ENCODE measurements at places on chromosomes 7 and 10.
A peak's percentile ranks its signal among the peaks of the same experiment; 100 is the strongest.

- no peak for DNase-seq
These were observed 58.6 kb upstream of the KCNIP2 start for GRCh38 chr10:101902032-101902819.

GRCh38 chr7:77812290-77812685, 13.7 kb downstream of the PHTF2 start:
- peak; percentile 28 for DNase-seq

- DNase-seq: no peak
These were observed 112.1 kb downstream of the GALNT11 start for GRCh38 chr7:152137476-152138025.

GRCh38 chr7:139807009-139807408, 22.1 kb upstream of the TBXAS1 start:
- DNase-seq: no peak

- peak; percentile 95 for DNase-seq
These were observed 91.8 kb downstream of the CREM start for GRCh38 chr10:35218339-35218955.

DNA sequence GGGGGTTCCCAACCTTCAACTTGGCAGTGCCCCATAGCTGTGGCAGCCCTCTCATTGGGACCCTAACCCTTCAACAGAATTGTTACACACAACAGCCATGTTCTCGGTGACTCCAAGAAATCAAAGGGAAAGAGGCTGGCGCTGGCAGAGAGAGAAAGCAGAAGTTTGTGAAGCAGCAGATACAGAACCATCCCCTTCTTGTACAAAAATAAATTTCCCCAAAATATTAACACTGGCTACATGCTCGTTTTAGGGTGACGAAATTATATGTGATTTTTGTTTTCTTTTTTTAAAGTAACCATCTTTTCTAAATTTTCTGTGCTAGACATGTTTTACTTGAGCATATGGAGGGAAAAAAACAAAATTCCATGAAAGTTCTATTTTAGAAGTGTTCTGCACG, 45.2 kb upstream of the SAMD8 start:
- DNase-seq: peak; percentile 51

- DNase-seq: peak; percentile 77
These were observed 78.7 kb upstream of the C1GALT1 start for GRCh38 chr7:7103343-7104313.

GRCh38 chr7:122762071-122762470, 59.3 kb upstream of the RNF148 start:
- no peak for DNase-seq

- peak; percentile 33 for DNase-seq
These were observed 117.4 kb downstream of the ZNF365 start for GRCh38 chr10:62491597-62491996.

DNA sequence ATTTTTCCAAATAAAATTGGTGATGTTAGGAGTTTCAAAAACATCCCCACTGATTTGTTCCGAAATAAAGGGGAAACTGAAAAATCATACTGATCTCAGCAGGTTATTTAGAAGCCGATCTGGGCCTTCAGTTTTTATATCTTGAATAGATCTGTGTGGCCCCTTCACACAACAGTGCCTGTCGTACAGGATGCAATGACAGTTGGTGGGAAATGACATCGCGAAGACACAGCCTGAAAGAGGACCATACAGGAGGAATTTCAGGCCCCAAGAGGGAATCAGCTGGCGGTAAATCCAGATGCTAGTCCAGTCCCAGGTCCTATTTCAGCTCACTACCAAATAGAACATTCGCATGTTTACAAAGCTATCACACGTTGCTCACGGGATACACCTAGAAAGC, 3.0 kb downstream of the H2BK1 start:
- no peak for DNase-seq

DNA sequence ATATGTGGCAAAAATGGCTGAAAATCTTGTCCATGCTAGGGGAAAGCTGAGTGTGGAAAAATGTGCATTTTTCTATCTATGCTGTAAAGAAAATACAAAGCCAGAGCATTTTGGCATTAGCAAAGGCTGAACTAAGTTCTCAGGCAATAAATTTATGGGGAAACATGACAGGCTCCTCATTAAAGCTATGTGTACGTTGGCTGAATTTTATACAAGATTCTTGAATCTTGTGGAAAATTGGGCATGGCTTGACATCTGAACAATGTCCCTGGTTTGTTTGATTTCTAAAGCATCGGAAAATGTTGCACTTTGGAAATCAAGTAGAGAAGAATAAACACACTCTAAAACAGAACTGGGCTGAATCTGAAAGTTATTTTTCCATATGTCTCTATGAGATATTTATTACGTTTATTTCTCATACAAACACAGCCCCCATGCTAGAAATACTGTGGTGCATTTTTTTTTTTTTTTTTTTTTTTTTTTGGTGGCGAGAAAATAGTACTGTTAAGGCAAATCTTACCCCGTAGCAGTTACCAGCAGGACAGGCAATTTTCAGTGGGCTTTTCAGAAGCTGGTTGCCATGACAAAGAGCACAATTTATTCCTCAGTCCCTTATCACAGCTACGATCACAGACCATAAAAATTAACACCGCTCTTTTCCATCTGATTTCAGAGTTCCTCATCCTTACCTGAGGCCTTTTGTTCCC, 16.9 kb downstream of the CPA1 start:
- no peak for DNase-seq

- DNase-seq: no peak
These were observed 45.8 kb upstream of the WIPI2 start for GRCh38 chr7:5143935-5144903.

DNA sequence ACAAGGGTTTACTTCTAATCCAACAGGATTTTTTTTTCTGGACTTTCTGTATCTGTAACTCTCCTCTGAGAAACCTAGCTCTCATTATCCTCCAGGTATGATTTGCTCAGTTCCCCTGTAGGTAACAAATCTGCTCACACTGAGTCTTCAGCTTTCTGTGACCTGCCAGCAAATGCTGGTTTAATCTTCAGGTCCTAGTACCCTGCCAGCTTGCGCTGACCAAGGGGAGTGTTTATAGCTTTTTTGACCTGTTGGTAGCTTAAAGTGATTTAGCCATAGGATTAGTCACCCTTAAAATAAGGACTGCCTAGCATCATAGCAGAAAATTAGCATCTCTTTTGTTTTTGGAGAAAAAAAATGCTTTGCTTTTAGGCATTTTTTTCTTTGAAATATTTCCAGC, 22.4 kb downstream of the SND1 start:
- DNase-seq: no peak

- DNase-seq: peak; percentile 39
These were observed 24.9 kb downstream of the CYP17A1 start for GRCh38 chr10:102812231-102812876.

GRCh38 chr7:112362731-112363131, 87.5 kb upstream of the IFRD1 start:
- DNase-seq: no peak

GRCh38 chr10:7802606-7803005, 14.6 kb downstream of the ATP5F1C start:
- no peak for DNase-seq

- no peak for DNase-seq
These were observed 85.2 kb downstream of the WNT2 start for GRCh38 chr7:117237646-117238045.

DNA sequence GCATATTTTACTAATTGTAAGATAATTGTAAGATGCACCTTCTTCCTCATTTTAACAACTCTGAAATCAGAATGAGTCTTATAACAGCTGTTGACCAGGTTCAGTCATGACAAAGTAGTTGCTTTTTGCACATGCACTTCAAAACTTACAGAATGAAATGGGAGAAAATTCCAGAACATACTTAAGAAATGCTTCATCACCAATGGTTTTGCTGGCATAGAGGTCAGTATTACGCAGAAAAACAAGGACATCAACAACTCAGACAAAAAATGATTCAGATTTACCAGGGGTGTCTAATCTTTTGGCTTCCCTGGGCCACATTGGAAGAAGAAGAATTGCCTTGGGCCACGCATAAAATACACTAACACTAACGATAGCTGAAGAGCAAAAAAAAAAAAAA, 13.3 kb downstream of the COL28A1 start:
- no peak for DNase-seq

- DNase-seq: no peak
These were observed 365.4 kb downstream of the THSD7A start for GRCh38 chr7:11466517-11467105.

DNA sequence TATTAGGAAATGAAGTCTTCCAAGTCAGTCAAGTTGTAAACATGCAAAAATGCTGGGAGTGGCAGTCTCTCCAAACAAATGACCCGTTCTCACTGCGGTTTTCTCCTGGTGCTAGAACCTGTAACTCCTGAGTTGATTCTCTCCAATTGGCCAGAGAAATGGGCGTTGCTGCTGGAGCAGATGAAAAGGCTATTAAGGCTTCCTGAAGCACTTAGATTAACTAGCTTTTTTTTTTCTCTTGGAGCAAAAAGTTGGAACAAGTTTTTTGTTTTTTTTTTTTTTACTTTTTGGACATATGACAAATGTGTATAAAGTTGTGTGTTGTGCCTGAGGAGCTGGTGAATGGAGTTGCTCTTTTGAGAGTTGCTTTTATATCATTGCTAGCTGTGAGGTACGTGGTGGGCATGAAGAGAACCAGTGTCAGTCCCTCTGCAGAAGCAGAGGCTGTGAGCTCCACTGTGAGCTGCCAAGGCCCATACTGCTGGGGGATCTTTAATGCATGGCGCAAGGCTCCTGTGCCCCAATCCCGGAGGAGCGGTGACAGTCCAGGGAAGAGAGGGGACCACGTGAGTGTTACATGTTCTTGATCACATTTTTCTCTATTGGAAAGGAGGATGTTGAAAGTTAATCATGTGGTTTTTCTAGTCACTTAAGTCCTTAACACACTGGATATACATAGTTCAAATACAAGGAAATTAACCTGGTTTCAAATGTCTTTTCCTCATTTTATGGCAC, 393.6 kb upstream of the GALNT17 start:
- DNase-seq: no peak

DNA sequence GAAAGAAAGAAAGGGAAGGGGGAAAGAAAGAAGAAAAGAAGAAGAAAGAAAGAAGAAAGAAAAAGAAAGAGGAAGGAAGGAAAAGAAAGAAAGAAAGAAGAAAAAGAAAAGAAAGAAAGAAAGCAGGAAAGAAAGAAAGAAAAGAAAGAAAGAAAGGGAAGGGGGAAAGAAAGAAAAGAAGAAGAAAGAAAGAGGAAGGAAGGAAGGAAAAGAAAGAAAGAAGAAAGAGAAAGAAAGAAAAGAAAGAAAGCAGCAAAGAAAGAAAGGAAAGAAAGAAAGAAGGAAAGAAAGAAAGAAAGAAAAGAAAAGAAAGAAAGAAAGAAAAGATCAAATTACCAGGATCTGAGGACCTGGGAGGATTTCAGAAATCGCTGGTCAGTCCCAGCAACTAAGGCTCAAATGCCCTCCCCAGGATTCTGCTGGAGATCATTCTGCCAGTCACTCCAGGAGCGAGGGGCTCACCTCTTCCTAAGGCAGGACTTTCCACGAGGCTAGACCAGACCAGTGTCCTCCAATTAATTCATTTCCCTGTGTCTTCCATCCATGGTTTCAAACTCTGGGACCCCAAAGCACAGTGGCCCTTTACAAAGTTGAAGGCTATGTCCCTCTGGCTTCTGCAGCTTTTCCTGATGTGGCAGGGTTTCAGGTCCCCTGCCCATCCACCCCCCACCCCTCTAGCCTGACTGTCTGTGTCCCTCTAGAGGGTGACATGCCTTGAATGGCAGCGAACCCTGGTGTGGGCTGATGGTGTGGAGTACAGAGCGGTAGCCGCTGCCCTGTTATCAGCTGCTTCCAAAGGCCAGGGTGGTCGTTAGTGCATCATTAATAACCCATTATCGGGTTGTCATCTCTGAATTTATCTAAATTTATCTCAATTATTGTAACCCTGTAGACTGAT, 77.9 kb downstream of the PARP12 start:
- DNase-seq: no peak

DNA sequence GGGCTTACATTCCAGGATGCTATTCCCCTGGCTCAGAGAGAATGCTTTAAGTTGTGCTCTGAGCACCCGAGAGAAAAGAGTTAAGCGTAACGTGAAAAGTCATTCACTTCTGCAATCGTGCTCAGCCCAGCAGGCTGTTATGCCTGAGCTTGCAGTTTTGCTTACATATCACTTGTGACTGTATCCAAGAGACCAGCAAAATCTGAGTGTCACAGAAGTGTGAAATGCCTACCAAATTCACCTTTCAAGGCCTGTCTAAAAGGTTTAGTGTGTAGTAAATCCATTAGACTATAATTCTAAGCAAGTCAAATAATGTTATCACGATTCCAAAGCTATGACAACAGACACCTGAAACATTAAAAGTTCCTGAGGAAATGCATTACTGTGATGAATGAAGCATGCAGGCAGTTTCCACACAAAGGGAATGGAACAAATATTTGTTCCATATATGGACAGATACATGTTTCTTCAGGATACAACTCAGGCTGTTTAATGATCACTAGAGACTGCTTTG, 20.1 kb downstream of the ITGB1 start:
- DNase-seq: peak; percentile 61

GRCh38 chr7:155339474-155339873, 41.8 kb downstream of the INSIG1 start:
- no peak for DNase-seq

- no peak for DNase-seq
These were observed at the start of gene PARD3 for GRCh38 chr10:34815185-34816084. PARD3 (minus strand) TSS chr10:34815296; CDS start chr10:34814995, 301 bp downstream.

DNA sequence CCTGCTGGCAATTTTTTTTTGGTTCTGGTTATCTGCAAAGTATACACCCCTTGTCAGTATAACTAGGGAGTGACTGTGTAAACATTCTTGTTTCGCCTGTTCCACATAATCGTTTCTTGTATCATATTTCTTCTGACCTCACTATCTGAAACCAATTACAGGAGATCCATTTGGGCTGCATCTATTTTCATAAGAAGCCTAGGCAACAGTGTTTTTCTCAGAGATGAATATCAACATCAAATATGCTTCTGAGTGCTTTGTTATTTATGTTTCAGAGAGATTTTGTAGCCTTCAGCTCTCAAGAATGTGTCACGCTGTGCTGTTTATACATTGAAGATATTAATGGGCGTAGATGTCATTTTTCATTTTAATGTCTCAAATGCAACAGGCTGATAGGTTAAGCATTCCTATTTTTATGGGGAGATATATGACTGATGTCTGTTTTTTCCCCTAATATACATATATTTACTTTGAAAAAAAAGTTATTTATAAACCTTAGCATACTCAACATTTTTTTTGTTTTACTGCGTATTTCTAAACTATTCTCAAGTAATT, 115.5 kb downstream of the FOXP2 start:
- no peak for DNase-seq

GRCh38 chr10:93180482-93180931, 106.8 kb downstream of the CYP26A1 start:
- no peak for DNase-seq

- no peak for DNase-seq
These were observed 30.9 kb upstream of the TNRC18 start for GRCh38 chr7:5454485-5454884.
